ENCODE measurements at places on chromosomes 3 and 15. TPM values are rescaled to one million over a fixed set of nuclear protein-coding genes. Genes with fewer than 3 reads are reported as not detected.

DNA sequence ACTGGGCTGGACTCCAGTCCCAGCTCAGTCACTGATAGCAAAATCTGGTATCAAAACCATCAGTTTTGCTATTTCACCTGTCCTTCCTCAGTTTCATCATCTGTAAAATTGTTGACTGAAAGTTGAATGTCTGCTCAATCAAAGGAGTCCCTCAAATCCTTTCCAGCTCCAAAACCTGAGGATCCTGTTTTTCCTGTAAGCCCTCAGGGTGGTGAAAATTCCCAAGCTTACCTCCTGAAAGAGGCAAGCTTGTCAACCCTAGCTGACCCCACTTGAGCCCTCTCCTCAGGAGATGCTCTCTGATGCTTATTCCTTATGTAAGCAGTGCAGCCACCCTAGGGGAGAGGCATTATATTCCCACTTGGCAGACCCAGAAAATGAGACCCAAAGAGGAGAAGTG, 82.6 kb downstream of the HMG20A start:
- no peak for DNase-seq

DNA sequence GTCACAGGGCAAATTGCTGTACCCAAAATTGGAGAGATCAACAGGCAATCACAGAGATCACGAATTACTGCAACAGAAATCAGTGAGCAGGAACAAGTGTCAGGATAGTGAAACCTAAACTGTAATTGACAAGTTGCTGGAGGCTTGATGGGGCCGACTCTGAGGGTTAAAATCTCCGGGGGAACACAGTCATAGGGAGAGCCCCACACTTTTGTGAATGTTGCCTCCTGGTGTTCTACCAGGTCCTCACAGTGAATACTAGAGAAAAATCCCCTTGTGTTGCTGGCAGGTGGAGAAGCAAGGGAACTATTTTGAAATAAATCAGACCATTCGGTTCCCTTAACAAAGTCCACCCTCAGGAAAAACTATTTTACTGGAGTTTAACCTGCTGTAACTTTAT, 697.5 kb upstream of the CBLB start:
- DNase-seq, result no peak

TRIM69 gene
- total RNA-seq, result 7.7 TPM

CPNE9 gene
- total RNA-seq, result not detected

ROBO1 gene
- 53.9 TPM for total RNA-seq

Data from IMR-90 (cell line).